Effector memory CD4-positive, alpha-beta T cell (primary cell): ENCODE measurements at places on chromosomes 5 and 9.

DNA sequence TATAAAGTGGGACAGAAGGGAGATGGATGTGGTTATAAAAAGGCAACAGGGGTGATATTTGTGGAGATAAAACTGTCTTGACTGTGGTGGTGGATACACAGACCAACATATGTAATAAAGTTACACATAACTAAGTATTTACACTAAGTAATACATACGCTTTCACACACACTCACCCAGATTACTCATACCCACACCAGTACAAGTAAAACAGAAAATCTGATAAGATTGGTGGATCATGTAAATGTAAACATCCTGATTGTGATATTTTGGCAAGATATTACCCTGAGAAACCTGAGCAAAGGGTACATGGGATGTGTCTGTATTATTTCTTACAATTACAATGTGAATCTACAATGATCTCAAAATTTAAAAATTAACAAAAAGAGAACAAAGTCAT, 53.3 kb upstream of the SLIT3 start:
- no peaks in the 10 kb centered on the region for H3K27me3 ChIP-seq
- H3K27ac ChIP-seq, result no peak overlapping the region
- H3K4me3 ChIP-seq, result no peak overlapping the region
- H3K36me3 ChIP-seq, result no peaks in the 10 kb centered on the region
- no peaks in the 10 kb centered on the region for H3K4me1 ChIP-seq

DNA sequence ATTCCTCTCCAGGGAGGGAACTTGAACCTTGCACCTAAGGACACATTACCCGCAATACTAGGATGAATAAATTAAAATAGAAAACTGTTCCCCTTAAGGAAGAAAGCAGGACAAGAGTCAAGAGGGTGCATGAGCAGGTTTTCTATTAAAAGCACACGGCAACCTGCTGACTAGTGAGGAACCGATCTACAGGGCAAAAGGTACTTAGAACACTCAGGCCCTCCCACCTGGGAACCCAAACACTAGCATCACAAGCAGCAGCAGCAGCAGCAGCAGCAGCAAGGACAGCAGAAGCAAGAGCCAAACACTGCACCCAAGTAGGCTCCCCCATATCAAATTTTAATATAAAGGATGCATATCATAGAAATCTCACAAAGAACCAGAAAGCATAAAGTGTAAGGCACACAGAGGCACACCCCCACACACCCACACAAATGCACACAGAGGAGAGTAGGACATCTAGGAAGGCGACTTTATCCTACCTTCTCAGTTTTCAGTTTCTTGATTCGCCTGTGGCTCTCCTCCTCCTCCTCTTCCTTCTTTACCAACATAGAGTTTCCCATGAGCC, 2.8 kb downstream of the ZNF608 start:
- peaks cover 5% of the 10 kb centered on the region for H3K4me1 ChIP-seq
- DNase-seq, result no peak
- H3K27ac ChIP-seq, result no peak overlapping the region
- H3K4me3 ChIP-seq, result no peak overlapping the region
- no peaks in the 10 kb centered on the region for H3K36me3 ChIP-seq

DNA sequence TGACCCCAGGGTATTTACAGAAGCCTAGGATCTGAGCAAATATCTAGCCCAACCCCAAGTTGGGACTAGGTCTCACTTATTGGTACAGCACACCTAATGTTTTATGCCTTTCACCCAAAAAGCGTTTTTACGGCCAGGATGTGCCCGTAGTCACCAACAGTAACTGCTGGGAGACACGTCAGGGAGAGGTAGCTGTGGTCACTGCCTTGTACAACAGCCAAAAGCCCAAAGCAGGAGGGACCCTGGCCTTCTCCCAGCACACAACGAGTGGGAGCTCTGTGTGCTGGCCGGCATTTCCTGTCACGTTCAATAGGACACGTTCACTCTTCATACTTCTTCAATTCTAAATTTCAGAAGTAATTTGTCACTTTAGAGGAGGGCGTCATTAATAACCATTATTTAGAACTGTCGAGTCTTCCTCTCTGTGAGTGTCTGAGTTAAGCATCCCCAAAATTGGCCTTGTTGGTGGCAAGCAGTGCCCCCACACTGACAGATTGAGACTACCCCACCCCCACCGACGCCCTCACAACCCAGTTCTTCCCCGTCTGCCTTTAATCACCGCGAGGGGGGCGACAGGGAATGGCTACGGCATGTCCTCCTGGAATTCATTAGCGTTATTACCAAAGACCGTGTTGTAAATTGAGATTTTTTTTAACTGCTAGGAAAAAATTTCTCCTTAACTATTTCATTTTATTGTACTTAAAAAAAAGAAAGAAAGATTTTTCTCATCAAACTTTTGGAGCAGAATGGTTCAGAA, 80.7 kb downstream of the MVB12B start:
- peaks cover 6% of the 10 kb centered on the region for H3K4me1 ChIP-seq
- H3K27ac ChIP-seq, result no peak overlapping the region
- H3K4me3 ChIP-seq, result no peak overlapping the region
- no peak for DNase-seq

- no peak for DNase-seq
- H3K27me3 ChIP-seq, result no peaks in the 10 kb centered on the region
- no peaks in the 10 kb centered on the region for H3K36me3 ChIP-seq
- no peaks in the 10 kb centered on the region for H3K4me1 ChIP-seq
- no peak overlapping the region for H3K27ac ChIP-seq
- H3K4me3 ChIP-seq, result no peak overlapping the region
Measured at GRCh38 chr5:90017239-90017638, 392.3 kb downstream of the CETN3 start.

DNA sequence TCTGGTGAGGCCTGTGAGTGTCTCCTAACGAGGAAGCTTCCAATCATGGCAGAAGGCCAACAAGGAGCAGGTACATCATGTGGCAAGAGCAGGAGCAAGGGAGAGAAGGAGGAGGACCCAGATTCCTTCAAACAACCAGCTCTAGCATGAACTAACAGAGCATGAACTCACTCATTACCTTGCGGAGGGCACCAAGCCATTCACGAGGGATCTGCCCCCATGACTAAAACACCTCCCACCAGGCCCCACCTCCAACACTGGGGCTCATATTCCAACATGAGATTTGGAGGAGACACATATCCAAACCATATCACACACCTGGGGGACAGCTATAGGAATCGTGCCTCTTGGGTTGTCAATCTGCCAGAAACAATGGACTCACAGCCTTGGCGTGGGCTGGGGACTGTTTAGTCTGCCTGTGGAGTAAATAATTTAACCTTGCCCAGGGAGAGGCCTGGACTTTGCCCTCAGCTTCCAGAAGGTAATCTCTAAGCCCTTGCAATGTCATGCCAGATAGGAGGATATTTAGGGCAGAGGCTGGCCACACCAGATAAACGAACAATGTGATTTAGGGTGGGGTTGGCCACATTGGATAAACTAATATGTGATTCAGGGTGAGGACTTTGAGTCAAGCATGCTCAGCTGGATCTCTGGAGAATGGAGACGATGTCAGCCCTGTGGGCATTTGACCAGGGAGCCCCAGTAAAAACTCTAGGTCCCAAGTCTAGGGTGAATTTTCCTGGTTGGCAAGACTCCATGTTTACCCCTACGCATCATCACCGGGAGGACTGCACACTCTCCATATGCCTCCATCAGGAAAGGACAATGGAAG, 13.6 kb upstream of the VDAC1 start:
- no peak overlapping the region for H3K4me3 ChIP-seq
- H3K27me3 ChIP-seq, result no peaks in the 10 kb centered on the region
- H3K4me1 ChIP-seq, result no peaks in the 10 kb centered on the region

DNA sequence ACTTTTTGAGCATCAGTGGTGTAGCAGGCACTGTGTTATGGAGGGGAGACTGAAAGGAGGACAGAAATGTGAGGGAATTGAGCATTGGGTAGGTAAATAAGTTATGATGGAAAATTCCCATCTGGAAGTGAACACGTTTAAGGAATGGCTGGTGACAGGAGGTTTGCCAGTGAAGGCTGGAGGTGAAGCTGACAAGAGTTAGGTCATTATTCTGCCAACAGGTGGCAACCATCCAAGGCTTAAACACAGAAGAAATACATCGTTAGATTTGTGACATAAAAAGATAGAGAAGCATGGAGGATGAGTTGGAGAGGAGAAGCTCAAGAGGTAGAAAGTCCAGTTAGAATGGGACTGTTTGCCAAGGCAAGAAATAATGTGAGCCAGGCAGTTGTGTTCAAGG, 455.3 kb upstream of the SGCD start:
- H3K4me1 ChIP-seq, result no peaks in the 10 kb centered on the region
- DNase-seq, result no peak
- no peaks in the 10 kb centered on the region for H3K36me3 ChIP-seq
- no peak overlapping the region for H3K4me3 ChIP-seq
- H3K27ac ChIP-seq, result no peak overlapping the region
- H3K27me3 ChIP-seq, result no peaks in the 10 kb centered on the region

- H3K36me3 ChIP-seq, result peaks cover 40% of the 10 kb centered on the region
- no peak for DNase-seq
- no peak overlapping the region for H3K4me3 ChIP-seq
- H3K27me3 ChIP-seq, result no peaks in the 10 kb centered on the region
- H3K4me1 ChIP-seq, result peaks cover 10% of the 10 kb centered on the region
- H3K27ac ChIP-seq, result no peak overlapping the region
Measured at GRCh38 chr9:89323390-89323789, 5.1 kb downstream of the SECISBP2 start.

- H3K36me3 ChIP-seq, result no peaks in the 10 kb centered on the region
- no peak overlapping the region for H3K27ac ChIP-seq
- no peaks in the 10 kb centered on the region for H3K27me3 ChIP-seq
- no peak overlapping the region for H3K4me3 ChIP-seq
Measured at GRCh38 chr5:146419696-146420095, 27.4 kb upstream of the TCERG1 start.

- no peak overlapping the region for H3K27ac ChIP-seq
- H3K36me3 ChIP-seq, result no peaks in the 10 kb centered on the region
- no peaks in the 10 kb centered on the region for H3K27me3 ChIP-seq
Measured at GRCh38 chr5:33367416-33367815, 73.3 kb upstream of the TARS1 start.

- H3K4me1 ChIP-seq, result no peaks in the 10 kb centered on the region
- H3K27me3 ChIP-seq, result no peaks in the 10 kb centered on the region
- no peaks in the 10 kb centered on the region for H3K36me3 ChIP-seq
- DNase-seq, result no peak
Measured at GRCh38 chr9:76610011-76610352, 151.0 kb downstream of the GCNT1 start.

GRCh38 chr5:93477816-93478215, 103.2 kb downstream of the NR2F1-AS1 start:
- H3K4me1 ChIP-seq, result no peaks in the 10 kb centered on the region
- DNase-seq, result no peak
- H3K27ac ChIP-seq, result no peak overlapping the region
- no peaks in the 10 kb centered on the region for H3K36me3 ChIP-seq

GRCh38 chr9:132185073-132186009, 23.5 kb downstream of the NTNG2 start:
- H3K27me3 ChIP-seq, result no peaks in the 10 kb centered on the region
- H3K4me1 ChIP-seq, result no peaks in the 10 kb centered on the region
- no peak for DNase-seq
- H3K27ac ChIP-seq, result no peak overlapping the region
- H3K4me3 ChIP-seq, result no peak overlapping the region
- H3K36me3 ChIP-seq, result no peaks in the 10 kb centered on the region

DNA sequence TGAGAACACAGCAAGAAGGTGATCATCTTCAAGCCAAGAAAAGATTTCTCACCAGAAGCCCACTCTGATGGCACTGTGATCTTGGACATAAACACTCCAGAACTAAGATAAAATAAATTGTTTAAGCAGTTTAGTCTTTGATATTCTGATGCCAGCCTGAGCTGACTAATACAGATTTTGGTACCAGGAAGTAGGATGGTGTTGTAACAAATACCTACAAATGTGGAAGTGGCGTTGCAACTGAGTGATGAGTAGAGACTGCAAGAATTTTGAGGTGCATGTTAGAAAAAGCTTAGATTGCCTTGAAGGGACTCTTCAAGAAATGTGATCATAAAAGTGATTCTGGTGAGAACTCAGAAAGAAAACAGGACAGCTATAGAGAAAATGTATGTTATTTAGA, 592.4 kb upstream of the DAB2 start:
- no peaks in the 10 kb centered on the region for H3K27me3 ChIP-seq
- no peak for DNase-seq
- H3K4me1 ChIP-seq, result no peaks in the 10 kb centered on the region
- no peaks in the 10 kb centered on the region for H3K36me3 ChIP-seq
- H3K4me3 ChIP-seq, result no peak overlapping the region

DNA sequence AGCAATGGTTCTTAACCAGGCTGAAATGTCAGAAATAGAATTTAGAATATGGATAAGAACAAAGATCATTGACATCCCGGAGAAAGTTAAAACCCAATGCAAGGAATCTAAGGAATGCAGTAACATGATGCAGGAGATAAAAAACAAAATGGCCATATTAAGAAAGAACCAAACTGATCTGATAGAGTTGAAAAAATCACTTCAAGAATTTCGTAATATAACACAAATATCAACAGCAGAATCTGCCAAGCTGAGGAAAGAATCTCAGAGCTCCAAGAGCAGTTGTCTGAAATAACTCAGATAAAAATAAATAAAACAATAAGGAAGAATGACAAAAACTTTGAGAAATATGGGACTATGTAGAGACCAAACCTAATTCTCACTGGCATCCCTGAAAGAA, 37.8 kb upstream of the TAS2R1 start:
- H3K27ac ChIP-seq, result no peak overlapping the region
- no peaks in the 10 kb centered on the region for H3K4me1 ChIP-seq
- DNase-seq, result no peak
- no peaks in the 10 kb centered on the region for H3K27me3 ChIP-seq
- no peaks in the 10 kb centered on the region for H3K36me3 ChIP-seq
- no peak overlapping the region for H3K4me3 ChIP-seq

- no peak overlapping the region for H3K4me3 ChIP-seq
- no peaks in the 10 kb centered on the region for H3K36me3 ChIP-seq
- H3K4me1 ChIP-seq, result no peaks in the 10 kb centered on the region
- DNase-seq, result no peak
Measured at GRCh38 chr5:160837749-160838593, 14.0 kb downstream of the ATP10B start.

GRCh38 chr9:114186605-114187289, 31.4 kb downstream of the COL27A1 start:
- H3K27me3 ChIP-seq, result no peaks in the 10 kb centered on the region
- no peak overlapping the region for H3K4me3 ChIP-seq
- H3K36me3 ChIP-seq, result no peaks in the 10 kb centered on the region

DNA sequence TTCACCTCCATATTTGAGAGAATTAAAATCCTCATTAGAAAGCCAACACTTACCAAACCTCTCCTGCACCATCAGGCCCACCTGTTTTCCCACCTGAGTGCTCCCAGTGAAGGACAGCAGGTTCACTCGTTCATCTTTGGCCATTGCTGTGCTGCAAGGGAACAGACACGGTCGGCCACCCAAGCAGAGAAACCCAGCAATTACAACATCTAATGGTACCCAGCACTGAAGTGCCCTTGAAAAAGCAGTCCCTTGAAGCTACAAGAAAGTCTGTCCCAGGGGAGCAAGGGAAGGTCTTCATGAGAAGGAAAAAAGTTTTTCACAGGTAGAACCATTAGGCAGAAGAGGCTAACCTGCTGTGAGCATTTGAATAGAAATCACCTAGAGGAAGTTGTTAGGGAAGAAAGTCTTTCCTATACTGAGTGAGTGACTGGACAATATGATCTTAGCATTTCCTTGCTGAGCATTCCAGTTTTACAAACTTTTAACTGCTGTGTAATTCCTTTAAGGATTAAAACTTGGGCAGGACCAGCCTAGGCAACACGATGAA, 26.7 kb downstream of the ALDH7A1 start:
- H3K4me3 ChIP-seq, result no peak overlapping the region
- no peaks in the 10 kb centered on the region for H3K4me1 ChIP-seq
- no peaks in the 10 kb centered on the region for H3K36me3 ChIP-seq
- H3K27me3 ChIP-seq, result no peaks in the 10 kb centered on the region
- DNase-seq, result no peak
- H3K27ac ChIP-seq, result no peak overlapping the region
